ENCODE measurements at places on chromosomes 1 and 21.

GRCh38 chr21:16154321-16154720 lies 424.5 kb downstream of the USP25 start:
- no peak for DNase-seq

GRCh38 chr21:42091899-42092508 lies 20.9 kb downstream of the UMODL1 start:
- no peak for DNase-seq

GRCh38 chr1:211468595-211468994 lies 23.4 kb downstream of the RD3 start:
- DNase-seq = no peak

DNA sequence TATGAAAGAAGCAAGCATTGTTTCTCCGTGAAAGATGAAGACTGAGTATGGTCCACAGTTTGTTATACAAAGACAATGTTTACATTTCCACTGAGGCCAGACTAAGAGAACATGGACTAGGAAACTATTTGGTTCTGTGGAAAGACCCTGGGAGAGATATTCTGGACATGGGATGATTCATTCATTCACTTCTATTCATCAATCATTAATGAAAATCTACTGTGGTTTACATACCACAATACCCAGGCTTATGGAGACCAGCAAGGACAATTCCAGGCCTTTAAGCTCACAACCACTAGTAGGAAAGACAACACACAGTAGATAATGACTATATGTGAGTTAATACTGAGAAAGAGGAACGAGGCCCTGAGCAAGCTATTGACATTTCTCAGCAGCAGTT lies 125.4 kb downstream of the TBX15 start:
- DNase-seq = no peak

DNA sequence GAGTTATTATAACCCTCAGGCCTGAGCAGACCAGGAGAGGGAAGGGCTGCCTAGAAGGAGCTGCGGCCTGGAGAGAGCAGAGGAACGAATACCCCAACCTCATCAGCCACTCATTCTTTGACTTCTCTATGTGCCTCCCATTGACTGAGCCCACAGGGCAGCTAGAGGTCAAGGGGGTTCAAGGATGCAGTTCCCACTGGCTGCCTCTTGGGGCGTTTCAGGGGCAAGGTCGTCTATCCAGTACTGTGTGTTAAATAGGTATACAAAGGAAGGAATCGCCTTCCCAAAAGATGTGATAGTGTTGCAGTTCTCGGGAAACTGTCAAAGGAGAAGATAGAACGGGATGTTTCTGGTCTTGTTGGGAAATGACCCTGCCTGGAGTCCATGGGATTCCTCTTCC lies 250.6 kb downstream of the PRDM2 start:
- DNase-seq = no peak

GRCh38 chr1:216766633-216767327 lies 43.6 kb upstream of the ESRRG start:
- DNase-seq = no peak

- DNase-seq = no peak
These were observed 6.7 kb upstream of the PADI6 start for GRCh38 chr1:17365293-17365692.

GRCh38 chr1:199954699-199955098 lies 72.8 kb upstream of the NR5A2 start:
- peak; percentile 57 for DNase-seq

DNA sequence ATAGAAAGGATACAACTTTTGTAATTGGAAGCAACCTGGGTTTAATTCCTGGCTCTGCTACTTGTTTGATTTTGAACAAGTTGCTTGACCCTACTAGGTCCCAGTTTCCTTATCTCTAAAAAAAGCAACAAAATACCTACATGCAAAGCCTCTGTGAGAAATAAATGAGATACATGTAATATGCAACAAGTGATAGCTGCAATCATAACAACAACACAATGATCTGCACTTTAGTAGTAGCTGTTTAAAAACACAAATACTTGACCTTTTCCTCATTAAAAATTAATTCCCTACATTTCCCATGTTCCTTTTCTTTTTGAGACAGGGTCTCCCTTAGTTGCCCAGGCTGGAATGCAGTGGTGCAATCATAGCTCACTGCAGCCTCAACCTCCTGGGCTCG lies 40.0 kb downstream of the FRRS1 start:
- no peak for DNase-seq

- no peak for DNase-seq
These were observed 9.4 kb downstream of the CR2 start for GRCh38 chr1:207463571-207463970.

DNA sequence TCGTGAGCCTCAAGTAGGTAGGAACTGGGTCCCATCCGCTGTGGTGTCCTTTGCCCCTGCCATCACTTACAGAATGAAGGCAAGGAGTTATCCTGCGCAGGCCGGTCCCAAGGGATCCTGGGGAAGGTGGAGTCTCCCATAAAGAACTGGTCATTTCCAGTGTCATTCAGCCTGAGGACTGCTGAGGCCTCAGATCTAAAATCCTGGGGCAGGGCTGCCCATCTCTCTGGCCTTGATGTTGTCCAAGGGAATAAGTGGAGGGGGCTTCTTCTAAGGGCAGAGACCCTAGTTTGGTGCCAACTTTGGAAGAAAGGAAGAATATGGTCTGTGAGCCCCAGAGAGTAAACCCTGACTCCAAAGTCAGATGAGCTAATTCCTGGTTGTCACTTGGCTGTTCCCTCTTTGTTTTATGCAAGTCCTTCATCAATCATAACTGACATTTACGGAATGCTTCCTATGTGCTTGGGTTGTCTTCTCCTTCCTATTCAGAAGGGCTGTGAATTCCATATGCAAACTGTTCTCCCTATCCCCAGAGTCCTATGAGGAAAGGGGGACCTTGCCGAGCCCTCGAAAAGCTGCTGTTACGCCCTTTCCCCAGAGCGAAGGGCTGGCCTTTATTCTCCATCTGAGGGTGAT lies 6.9 kb downstream of the IFI6 start:
- no peak for DNase-seq

DNA sequence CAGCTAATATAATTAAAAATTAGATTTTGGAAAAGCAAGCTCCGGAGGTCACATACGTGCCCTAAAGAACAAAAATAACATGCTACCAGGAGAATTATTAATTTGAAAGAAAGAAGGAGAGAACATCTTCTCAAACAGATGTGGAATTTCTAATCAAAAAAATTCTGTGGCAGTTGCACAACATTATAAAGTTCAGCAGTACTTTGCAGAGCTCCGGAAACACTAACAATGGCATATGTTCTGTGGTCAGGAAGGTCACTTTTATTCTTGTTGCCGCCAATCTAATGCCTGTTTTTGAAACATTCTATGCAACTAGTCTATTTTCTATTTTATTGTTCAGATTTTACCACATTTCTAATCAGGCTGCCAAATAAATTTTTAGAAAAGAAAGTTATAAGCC lies 186.8 kb downstream of the SMYD3 start:
- DNase-seq = no peak

DNA sequence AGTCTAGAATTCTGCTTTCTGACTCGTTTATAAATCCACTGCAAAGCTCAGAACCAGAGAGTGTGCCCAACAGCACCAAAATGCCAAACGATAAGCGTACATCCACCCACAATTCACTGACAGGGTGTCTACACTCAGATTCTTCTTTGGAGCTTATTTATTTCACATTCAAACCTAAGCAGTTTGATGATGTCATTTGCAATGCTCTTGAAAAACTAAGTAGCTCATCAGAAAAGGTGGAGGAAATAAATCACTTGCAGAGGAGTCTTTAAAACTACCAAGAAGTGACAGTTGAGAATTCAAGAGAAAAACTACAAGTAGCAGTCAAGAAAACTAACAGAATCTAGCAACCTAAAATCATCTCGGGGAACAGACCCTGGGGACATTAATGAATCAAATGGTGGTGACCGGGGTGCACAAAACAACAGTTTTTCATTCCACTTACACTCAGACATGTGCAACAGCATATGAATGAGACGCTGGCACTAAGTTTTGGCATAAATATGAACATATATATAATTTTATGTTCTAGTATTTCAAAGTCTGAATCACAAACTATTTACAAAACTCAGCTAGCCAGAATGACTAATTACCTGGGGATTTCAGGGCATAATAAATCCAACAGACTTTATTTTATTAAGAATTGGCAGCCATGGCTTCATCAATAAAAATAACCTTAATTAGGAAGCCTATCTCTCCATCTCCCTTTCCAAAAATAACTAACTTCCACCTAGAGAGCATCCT lies 119.4 kb downstream of the SIPA1L2 start:
- no peak for DNase-seq

GRCh38 chr1:225694151-225694603 lies 41.3 kb upstream of the ENAH start:
- no peak for DNase-seq

- no peak for DNase-seq
These were observed 242.3 kb downstream of the PBX1 start for GRCh38 chr1:164801246-164801731.

- no peak for DNase-seq
These were observed 22.2 kb downstream of the PSMG1 start for GRCh38 chr21:39161064-39161463.

GRCh38 chr1:10989095-10989494 lies 23.4 kb upstream of the TARDBP start:
- no peak for DNase-seq

Measured in NT2/D1 (cell line).